ENCODE measurements at places on chromosomes 4 and X.

GRCh38 chr4:113522433-113522832 is 239.1 kb downstream of the CAMK2D start:
- DNase-seq = no peak

GRCh38 chr4:94349193-94349592 is 6.6 kb upstream of the HPGDS start:
- no peak for DNase-seq

DNA sequence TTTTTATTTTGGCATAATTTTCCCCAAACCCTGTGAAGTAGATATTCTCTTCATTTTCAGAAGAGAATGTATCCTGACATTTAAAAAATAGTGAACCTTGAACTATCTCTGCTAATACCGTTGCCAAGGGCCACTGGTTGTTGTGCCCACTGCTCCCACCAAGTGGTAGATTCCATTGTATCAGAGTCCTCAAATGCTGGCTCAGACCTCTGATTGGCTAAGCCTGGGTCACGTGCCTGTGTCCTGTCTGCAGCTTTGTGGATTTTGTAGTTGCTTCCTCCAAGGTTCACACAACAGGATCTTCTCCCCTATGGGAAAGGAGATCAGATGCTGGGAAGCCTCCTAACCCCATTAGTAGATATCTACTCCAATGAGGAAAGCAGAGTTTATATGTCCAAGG is 104.8 kb upstream of the CASK start:
- no peak for DNase-seq

GRCh38 chr4:166172619-166173018 is 299.6 kb downstream of the TLL1 start:
- DNase-seq = no peak

GRCh38 chrX:1178580-1179057 is 33.8 kb downstream of the CRLF2 start:
- DNase-seq = no peak

DNA sequence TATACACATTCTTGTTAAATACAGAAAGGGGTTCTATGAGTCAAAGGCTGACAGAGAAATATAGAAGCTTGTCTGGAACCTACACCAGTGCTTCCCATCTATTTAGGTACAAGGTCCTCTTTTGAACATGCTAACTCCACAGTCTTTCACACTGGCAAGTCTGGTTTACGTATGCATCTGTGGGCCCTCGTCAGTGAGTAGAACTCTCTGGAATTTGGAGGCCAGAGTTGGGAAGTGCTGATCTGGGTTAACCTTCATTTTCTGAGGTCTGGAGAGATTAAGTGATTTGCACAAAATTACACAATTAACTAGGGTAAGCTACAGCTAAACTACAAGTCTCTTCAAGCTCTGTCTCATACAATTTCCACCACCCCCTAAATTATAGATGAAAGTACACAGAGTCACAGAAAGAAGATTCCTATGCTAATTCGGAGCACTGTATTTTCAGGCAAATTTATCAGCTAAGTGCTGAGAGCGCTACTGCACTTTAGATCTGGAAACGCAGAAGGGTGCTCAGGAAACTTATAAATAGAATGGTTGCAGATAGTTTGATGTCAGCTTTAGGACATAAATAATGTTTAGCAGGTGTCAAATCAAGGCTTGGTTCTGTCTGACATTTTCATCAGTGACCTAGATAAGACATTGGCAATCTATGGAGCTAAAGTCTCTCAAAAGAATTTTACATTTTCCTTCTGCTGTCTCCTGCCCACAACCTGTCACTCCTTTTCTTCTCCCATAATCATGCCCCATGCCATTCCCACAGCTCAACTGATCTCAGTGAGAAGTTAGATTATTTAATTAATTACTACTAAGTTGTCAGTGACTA is 43.0 kb upstream of the PDLIM5 start:
- no peak for DNase-seq

- DNase-seq = no peak
Measured at GRCh38 chr4:143597276-143597675, 83.8 kb downstream of the SMARCA5 start.

DNA sequence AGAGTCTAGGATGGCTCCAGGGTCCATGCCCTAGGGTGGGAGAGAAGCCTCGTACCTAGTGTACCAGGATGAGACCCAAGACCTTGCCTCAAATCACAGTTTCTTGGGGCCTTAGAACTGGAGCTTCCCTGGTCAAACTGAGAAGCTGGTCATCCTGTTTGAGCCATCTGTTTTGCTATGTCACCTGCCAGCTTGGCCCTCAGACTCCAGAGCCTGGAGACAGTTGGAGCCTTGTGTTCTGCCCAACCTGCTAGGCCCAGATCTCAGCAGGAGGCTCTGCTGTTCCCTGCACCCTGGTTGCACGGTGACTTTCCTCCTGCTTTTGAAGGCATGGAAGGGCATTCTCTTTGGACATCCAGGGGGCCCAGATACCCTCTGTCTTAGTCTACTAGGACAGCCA is 206.3 kb upstream of the ATP6AP2 start:
- DNase-seq = no peak

DNA sequence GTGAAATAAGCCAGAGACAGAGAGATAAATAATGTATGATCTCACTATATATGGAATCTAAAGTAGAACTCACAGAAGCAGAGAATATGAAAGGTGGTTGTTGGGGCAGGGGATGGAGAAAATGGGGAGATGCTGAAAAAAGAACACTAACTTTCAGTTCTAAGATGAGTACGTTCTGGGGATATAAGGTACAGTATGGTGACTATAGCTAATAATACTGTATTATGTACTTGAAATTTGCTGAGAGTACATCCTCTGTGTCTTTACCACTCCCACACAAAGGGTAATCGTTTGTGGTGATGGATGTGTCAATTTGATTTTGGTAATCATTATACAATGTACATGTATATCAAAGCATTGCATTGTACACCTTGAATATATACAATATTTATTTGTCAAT is 6.6 kb downstream of the FBXL5 start:
- no peak for DNase-seq

- DNase-seq = no peak
Measured at GRCh38 chr4:174266416-174266815, 17.1 kb downstream of the FBXO8 start.

- no peak for DNase-seq
Measured at GRCh38 chrX:23888887-23889501, 18.7 kb downstream of the APOO start.
